ENCODE measurements at places on chromosomes 3 and 15.

DNA sequence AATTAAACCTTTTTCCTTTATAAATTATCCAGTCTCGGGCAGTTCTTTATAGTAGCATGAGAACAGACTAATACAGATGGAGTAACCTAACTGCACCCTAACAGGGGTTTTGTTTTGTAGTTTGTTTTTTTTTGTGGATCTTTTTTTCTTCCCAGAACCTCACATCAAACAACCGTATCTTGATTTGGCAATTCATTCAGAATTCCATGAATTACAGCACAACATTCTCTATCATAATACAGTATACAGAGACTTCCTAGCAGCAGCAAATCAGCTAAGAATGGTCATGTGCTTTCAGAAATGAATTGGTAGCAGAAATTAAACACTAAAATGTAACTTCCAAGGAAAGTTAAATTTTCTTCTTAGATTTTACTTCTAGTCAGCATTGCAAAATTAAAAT lies 114.6 kb downstream of the TMCC1 start:
- no peak for DNase-seq

DNA sequence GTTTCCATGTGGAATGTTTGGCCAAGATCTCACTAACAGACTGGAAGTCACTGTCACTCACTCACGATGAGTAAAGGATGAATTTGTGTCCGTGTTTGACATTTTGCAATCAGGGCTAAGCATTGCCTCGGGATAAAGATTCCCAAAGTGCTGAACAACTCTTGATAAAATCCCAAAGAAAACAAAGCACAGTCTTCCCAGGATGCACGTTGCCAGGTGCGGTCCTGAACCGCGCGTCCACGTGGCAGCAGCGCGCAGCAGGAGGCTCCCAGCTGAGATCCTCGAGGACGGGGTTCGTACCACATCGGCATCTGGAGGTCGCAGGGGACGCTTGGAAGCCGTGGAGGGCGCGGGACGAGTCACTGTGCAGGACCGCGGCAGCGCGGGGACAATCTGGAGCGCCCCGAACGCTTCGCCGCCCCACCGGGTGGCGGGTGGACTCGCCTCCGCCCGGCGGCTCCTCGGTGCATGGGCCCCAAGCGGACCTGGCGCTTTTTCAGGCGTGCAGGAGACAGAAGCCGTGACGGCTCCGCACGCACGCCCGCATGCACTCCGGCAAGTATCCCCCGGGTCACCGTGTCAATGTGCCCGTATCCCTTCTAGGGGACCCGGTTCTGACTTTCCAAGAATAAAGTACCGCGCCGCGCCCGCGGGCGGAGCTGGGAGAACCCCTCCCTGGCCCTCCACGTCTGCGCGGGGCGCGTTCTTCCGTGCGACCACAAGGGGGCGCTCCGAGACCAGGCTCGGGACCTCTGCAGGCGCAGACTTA lies 17.7 kb downstream of the CPN2 start:
- peak; percentile 78 for DNase-seq

DNA sequence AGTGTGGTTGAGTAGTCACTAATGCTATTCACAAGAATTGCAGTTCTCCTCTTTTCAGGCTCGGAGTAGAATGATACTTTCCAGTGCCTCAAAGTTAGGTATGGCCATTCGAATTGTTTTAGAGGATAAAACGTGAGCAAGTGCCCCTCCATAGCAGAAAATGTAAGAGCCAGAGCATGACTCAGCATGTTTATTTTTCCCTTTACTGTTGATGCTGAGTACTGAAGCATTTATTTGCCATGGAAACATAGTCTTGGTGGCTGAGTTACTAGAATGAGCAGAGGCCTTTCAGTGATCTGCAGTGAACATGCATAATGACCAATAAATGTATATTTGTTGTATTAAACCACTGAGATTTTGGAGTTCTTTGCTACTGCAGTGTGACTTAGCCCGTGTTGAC lies 540.6 kb downstream of the NLGN1 start:
- DNase-seq, result no peak

GRCh38 chr3:185560676-185561075 lies 8.3 kb upstream of the LIPH start:
- no peak for DNase-seq

- no peak for DNase-seq
Observed at GRCh38 chr15:57158589-57158988, 217.7 kb upstream of the CGNL1 start.

- no peak for DNase-seq
Observed at GRCh38 chr3:13497386-13497785, 17.3 kb downstream of the HDAC11 start.

DNA sequence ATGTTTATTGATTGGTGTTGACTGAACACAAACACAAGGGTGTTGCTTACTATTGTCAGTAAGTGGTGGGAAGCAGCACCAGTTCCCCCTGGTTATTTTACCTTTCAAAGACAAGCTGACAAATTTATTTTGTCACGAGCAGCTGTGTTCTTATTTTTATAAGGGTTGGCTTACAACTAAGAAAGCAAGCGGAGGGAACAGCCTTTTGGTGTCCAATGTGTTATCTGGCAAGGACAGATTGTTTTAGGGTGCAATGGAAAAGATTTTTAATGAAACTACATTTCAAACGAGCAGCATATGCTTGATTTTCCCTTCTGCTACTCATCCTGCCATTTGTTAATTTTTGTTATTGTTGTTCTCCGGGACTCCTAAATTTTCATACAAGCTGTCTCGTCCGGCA lies 920.6 kb upstream of the CFAP20DC start:
- no peak for DNase-seq

- DNase-seq, result peak; percentile 65
Observed at GRCh38 chr15:68578980-68579935, at the start of gene CORO2B. Gene CORO2B (plus strand): TSS chr15:68578993. CDS start chr15:68579263, 270 bp downstream.

DNA sequence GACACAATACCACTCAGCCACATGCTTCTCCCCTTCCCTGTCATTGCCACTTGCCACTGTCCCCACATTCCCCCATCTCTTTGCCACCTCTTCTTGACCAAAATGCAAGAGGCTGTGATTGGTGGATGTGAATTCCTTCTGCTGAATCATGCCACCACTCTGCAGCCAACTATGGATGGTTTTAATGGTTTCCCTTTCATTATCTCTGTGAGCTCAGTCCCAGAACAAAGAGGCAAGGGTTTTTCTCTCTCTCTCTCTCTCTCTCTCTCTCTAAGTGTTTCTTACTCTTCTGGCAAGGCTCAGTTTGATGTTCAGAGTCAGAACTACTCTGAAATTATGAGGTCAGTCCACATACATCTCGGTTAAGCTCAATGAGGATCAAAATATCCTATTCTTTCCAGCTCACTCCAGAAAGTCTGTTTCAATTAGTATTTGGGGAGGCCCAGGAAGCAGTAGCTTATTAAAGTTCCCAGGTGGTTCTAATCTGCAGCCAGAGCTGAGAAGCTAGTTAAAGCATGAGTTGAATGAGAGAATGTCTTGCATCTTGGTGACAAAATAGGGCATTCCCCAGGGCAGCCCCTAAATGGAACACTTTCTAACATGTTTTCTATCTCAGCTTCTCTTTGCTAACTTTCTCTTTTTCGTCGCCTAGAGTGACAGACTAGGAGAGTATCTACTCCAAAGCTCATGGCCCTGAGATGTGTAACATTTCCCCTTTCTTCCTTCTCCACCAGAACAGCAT lies 8.5 kb upstream of the ILDR1 start:
- DNase-seq, result no peak

DNA sequence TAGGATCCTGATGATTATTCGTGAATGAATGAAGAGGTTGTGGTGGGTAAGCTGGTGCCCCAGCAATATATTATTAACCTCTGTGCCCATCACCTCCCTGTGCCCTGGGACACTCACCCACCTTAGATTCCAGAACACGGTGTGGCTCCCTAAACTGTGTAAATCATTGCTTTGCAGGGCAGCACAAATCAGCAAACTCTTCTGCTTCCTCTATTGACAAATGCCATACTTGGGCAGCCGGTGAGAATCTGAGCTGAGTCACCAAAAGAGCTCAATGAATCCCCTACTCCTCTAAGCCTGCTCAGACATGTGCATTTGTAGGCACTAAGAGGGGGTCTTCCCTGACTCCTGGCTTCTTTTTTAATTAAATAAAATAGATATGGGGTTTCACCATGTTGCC lies 15.7 kb downstream of the UQCC5 start:
- no peak for DNase-seq

GRCh38 chr3:61954097-61954540 lies 392.7 kb downstream of the PTPRG start:
- no peak for DNase-seq

GRCh38 chr15:58282060-58282708 lies 144.0 kb downstream of the AQP9 start:
- DNase-seq, result no peak

DNA sequence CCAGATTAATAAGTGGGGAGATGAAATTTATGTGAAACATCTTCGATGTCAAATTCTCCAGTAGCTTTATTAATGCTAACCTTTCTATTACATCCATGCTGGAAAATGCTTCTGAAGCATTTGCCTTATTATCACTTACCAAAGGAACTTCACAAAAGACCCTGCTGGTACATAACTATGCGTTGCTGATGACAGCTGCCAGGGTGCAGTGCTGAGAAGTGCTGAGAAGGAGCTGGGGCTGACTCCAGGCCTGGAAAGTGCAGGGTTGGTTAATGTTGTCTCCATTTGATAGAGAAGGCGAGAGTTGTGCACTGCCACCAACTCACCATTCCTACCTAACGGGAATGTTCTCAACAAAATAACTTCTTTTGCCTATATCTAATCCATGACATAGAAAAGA lies 736.0 kb upstream of the NR2F2 start:
- DNase-seq, result no peak
